ENCODE measurements at places on chromosomes 7 and 10.
A peak's percentile ranks its signal among the peaks of the same experiment; 100 is the strongest.

DNA sequence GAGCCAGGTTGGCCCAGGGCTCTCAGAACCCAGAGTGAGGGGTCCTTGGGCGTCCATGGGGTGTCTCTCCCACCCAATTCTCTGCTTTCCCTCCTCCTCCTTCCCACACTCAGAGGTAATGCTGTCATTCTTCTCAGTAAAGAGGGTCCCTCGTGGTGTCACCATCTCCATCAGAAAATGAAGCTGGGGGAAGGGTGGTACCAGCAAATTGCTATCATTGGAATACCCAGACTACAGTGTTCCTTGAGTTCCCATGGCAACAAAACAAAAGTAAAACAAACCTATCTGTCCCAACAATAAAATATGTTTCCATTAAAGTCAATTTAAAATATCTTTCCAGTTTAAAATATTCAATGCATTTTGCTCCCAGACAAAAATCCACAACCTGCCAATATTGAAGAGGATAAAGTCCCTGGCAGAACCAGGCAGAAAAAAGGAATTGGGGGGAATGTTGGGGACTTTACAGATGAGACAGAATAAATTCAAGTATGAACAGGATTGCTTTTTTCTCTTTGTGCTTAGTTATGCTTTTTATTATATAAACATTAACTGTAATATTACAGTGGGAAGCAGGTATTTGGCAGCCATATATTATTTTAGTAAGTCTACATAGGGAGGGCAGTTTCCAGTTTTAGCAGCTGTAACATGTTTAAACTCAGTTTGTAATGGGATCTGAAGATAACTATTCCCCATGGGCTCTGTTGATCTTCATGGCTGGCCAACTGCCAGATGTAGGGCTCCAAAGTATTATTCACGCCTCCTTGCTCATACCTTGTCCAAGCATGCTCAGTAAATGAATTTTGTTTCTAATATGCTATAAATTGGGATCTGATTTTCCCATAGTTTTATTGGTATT, 182.1 kb downstream of the ARID5B start:
- no peak for DNase-seq

DNA sequence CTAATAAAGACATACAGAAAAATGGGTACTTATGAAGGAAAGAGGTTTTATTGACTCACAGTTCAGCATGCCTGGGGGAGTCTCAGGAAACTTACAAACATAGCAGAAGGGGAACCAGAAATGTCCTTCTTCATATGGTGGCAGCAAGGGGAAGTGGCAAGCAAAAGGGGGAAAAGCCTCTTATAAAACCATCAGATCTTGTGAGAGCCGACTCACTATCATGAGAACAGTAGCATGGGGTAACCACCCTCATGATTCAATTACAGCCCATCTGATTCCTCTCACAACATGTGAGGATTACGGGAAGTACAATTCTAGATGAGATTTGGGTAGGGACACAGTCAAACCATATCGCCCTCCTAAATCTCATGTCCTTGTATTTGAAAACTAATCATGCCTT, 1305.4 kb upstream of the SORCS1 start:
- no peak for DNase-seq

GRCh38 chr10:89114846-89115625, 92.1 kb downstream of the CH25H start:
- DNase-seq: no peak

DNA sequence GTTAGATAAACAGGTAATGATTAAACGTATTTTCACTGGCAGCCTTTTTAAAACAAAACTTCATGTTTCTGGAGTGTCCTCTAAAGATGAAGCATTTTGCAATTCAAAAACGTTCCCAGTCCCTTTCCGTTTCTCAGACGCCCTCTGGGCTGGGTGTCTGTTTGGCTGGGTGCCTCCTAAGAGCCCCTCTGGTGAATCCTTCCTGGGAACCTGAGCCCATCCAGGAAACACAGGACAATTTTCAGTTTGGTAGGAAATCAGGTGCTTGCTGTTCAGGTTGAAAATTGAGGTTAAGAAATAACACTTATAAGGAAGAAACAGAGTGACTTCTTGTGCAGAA, 76.7 kb downstream of the CHN2 start:
- DNase-seq: no peak

GRCh38 chr7:8817448-8818036, 384.1 kb downstream of the NXPH1 start:
- DNase-seq: no peak

DNA sequence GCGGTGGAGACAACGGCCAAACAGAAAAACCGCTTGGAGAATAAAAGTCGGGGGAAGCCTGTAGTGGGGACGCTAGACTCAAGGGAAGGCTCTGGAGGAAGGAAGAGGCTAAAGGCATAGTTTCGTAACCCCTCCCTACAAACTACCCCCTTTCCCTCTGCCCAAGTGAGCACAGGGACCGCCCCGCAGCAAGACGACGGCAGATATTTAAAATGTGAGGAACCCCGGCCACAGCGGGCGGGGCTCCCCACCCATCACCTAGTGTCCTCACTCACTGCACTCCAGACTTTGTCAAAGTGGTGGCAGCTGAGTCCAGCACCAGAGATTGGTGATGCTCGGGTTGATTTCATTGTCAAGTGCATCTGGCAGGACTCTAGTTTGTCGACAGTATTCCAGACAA, 69.1 kb downstream of the PRKAG2 start:
- DNase-seq: no peak

- no peak for DNase-seq
These were observed 461.2 kb upstream of the MBL2 start for GRCh38 chr10:53233749-53234148.

DNA sequence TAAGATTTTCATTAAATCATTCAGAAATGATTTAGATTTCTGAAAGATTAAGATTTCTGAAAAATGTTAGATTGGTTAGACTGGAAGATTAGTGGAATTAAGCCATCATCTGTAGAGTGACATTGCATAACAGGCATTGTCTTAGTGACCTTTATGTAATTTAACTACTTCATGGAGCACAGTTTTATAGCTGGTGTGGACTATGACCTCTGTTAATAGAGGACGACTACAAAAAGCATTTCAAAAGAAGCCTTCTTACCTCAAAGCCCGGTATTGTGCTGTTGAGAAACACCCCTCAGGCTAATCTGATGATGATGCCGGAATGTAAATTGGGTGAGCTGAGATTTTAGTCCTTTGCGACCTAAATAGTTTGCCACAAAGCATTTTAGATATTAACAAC, 55.6 kb downstream of the GALNT11 start:
- no peak for DNase-seq

DNA sequence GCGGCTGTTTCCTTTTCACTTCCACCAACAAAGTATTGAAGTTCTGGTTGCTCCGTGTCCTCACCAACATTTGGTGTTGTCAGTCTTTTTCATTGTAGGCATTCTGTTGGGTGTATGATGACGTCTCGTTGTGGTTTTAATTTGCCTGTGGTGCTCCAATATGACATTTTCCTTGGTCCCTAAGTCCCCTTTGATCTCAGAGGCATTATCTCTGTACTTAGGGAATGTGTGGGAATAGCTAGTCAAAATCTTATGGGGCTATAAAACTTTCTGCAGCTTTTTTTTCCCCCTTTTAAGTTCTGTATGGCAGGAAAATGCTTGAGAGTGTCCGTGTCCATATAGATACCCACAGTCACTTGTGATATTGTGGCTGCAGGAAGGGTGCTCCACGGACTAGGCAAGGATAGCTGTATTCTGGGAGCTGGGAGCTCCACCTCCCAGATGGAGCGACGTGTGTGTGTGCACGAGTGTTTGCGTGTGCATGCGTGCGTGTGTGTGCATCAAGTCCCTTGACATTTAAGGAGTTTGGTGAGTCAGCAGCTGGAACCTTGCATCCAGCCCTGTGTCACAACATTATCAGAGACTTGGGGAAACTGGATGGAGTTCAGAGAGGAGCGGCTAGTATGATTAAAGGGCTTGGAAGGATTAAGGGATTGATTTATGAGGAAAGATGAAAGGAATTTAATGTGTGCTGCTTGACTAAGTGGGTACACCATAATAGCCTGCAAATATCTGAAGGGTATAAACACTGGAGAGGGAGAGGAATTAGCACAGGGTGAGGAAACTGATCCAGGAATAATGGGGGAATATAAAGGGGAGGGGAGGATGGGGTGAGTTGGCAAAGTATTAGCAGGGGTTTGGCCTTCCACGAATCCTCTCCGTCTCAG, 66.8 kb downstream of the LRMDA start:
- DNase-seq: no peak

DNA sequence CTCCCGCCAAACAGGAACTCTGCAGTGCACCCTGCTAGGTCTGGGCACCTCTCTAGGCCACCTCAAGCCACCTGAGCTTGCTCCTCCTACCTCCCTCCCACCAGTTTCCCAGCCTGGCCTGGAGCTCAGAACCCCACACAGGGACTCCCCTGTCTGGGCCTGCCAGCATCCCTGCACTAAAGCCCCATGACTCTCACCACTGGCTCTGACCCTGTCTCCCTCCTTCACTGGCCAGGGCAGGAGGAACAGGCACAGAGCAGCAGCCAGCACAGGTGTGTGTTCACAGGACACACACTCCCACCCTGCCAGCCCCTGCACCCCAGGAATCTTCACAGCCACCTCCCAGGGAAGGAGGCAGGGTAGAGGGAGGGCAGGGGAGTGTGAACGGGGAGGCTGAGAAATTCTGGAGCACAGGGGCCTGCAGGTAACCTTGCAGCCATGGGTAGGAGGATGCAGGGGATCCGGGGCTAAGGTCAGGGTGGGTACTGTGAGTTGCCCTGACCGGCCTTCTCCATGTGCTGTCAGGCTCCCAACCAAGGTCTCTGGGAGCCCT, 13.9 kb upstream of the ANTXRL start:
- DNase-seq: no peak

DNA sequence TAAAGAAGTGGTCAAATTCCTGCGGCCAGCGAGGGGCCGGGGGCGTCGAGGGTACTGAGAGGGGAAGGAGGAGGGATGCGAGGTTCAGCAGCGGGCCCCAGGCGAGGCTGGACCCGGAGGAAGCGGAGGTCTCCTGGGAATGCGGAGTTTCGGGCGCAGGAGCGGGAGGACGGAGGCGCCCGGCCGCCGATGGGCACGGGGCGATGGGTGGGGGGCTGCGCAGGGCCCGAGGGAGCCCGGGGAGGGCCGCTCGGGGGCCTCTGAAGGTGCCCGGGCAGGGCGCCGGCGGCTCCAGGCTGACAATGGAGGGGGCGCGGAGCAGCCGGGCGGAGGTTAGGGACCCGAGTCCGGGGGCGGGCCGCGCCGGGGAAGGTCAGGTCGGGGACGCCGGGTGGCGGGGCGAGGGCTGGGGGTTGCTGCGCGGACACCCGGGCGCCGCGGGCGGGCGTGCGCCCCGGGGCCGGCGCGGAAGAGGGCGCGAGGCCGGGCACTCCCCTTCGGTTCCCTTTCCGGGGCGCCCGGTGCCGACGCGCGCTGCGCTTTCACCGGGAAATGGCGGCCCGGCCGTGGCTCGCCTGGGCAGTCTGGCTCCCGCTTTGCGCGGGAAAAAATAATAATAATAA, 683 bp downstream of the MACROH2A2 start:
- peak; percentile 83 for DNase-seq

DNA sequence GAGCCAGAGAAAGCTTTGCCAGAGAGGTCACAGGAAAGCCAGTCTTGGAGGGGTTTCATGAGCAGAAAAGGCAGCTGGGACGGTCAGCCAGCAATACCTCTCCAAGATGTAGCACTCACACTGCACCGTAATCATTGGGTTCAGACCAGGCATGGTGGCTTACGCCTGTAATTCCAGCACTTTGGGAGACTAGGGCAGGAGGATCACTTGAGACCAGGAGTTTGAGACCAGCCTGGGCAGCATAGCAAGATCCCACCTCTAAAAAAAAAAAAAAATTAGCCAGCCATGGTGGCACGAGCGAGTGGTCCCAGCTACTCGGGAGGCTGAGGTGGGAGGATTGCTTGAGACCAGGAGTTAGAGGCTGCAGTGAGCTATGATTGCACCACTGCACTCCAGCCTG, 90.2 kb upstream of the CUX1 start:
- no peak for DNase-seq

DNA sequence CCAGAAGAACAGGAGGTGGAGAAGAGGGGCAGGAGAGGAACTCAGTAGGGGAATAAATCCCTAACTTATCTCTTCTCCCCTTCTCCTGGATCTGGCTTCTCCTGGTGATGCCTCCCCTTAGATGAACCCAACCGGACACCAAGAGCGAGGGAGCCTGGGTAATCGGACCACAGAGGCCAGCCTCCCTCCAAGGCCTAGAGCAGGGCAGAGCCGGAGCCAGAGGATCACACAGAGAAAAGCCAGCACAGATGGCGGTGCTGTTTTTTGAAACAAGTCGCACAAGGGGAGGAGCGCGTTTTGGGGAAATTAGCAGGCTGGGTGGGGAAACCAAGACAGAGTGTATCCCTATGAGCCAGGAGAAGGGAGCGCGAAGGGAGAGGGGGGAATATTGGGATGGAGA, 4.9 kb upstream of the SRRM3 start:
- DNase-seq: no peak

All from H1 (cell line).